ENCODE measurements at places on chromosomes 1 and 21.

- DNase-seq: peak; percentile 50
- no peak overlapping the region for H3K27ac ChIP-seq
- no peaks in the 10 kb centered on the region for H3K27me3 ChIP-seq
- H3K4me3 ChIP-seq: no peak overlapping the region
- no peaks in the 10 kb centered on the region for H3K36me3 ChIP-seq
- H3K4me1 ChIP-seq: no peaks in the 10 kb centered on the region
Observed at GRCh38 chr1:27380224-27380623, 2.9 kb downstream of the CD164L2 start.

DNA sequence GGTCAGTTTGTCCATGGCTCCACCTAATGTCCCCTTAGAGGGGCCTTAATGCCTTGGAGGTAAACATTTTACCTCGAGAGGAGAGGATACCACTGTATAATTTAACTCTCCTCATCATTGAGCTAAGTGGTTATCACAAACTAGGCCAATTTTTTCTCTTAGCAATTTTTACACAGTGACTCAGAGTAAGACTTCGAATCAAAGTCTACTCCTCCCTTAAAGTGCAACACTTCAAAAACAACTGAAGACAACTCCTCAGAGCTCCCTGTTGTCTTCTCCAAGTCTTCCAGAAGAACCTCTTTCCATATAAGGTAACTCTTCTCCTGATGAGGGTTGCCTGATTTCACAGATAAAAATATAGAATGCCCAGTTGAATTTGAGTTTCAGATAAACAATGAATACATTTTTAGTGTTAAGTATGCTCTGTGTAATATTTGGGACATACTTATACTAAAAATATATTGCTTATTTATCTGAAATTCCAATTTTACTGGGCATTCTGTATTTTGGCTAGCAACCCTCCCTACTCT lies 4.9 kb upstream of the PTGFRN start:
- H3K27ac ChIP-seq: no peak overlapping the region
- H3K4me3 ChIP-seq: no peak overlapping the region
- peak; percentile 50 for DNase-seq
- no peaks in the 10 kb centered on the region for H3K36me3 ChIP-seq
- H3K4me1 ChIP-seq: no peaks in the 10 kb centered on the region
- H3K27me3 ChIP-seq: no peaks in the 10 kb centered on the region

DNA sequence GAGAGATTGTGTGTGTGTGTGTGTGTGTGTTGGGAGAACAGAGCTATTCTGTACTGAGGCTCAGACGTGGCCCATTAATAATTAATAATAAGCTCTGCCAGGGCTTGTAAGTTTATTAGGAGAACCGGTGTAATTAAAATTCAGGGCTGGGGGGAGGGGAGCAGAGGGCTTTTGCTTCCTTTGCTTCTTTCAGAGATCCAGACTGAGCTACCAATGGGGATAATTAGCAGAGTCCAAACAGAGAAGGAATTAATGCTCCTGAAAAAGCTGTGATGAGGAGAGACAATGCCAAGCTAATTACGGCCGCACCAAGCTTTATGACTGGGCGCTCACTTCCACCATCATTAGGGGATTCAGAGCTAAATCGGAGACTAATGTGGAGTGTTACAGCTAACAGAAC lies 4.5 kb downstream of the SYT6 start:
- no peaks in the 10 kb centered on the region for H3K36me3 ChIP-seq
- H3K27ac ChIP-seq: no peak overlapping the region
- H3K4me1 ChIP-seq: no peaks in the 10 kb centered on the region
- H3K4me3 ChIP-seq: no peak overlapping the region
- DNase-seq: no peak

DNA sequence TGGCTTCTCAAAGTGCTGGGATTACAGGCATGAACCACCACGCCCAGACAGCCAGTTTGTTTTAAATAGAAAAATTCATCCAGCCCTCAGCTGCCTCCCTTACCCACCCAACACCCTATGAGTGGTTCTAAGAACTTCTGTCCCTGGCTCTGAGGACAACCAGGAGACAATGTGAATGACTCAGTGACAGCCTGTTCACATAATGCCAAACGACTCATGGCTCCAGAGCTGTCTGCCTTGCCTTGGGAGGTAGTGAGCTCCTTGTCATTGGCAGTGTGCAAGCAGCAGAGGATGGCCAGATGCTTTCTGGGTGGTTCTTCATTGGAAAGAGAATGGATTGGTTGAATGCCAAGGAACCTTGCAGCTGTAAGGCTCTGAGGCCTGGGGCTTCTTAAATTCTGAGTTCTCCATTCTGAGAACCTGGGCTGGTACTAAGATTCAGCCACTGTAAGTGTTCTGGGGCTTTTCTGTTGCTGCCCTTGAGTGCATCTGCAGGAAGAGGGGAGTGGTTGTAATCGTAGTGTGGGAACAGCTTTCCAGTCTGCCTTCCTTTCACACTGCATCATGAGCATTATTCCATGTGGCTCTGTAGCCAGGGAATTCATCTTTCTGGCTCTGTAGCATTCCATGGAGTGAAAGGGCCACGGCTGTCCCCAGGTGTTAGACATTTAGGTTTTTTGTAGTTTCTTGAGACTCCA lies 5.8 kb downstream of the SERINC2 start:
- H3K4me1 ChIP-seq: peaks cover 15% of the 10 kb centered on the region
- peak; percentile 39 for DNase-seq
- H3K27me3 ChIP-seq: no peaks in the 10 kb centered on the region
- H3K4me3 ChIP-seq: no peak overlapping the region

DNA sequence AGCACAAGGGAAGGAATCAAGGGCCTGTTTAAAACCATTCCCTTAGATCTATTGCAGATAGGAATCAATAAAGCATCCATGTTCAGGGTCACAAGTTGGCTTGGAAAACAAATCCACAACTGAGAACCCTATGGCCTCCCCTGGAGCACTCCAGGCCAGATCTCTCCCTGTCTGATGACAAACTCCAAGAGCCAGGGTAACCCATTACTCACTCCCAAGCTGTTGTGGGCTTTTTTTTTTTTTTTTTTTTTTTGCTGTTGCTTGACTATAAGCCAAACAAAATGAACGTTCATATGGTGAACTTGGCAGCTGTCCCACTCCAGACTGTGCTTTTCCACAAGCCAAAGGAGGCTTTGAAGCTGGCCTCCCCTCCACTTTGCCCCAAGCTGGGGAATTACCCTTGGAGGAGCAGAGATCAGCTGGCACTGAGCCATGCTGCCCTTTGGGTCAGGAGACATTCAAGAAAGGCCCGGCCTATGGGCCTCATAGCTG lies 35.7 kb upstream of the VAV3 start:
- peak; percentile 42 for DNase-seq
- H3K27ac ChIP-seq: no peak overlapping the region
- 0 out of 2 replicates have a peak, but pooled peaks cover 6% of the 10 kb centered on the region for H3K4me1 ChIP-seq
- no peaks in the 10 kb centered on the region for H3K36me3 ChIP-seq

- H3K4me3 ChIP-seq: no peak overlapping the region
- H3K27ac ChIP-seq: no peak overlapping the region
- DNase-seq: no peak
- no peaks in the 10 kb centered on the region for H3K36me3 ChIP-seq
Observed at GRCh38 chr1:161915978-161916377, 107.7 kb downstream of the OLFML2B start.
